ENCODE measurements at places on chromosomes 16 and 17.

DNA sequence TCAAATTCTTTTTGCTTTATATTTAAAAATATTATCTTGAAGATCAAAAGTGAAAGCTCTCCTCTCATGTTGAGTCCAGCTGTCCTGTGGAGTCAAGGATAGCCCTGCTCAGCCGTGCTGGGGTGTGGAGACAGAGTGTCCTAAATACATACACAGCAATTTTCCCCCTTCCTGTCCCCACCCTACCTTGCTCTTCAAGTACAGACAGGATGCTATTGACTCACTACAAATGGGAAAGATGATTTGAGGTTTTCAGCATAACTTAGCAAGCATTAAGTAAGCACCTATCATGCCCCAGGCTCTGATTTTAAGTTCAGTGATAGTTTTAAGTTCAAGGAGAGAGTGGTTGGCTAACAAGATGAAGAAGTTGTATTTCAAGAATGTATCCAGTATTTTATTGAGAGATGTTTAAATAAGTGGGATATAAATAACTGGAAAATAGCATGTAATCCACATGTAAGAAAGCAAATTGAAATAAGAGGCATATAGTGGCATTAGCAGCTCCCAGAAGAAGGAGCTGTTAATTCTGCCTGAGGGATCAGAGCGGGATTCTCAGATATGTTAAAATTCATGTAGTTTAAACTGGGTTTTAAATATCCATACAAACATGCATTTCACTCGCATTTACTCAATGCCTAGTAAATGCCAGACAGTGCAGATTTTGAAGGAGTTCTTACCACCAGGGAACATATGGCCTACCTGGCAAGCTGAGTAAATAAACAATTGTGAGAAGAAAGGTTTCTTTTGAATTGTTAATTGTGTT, 183.5 kb upstream of the ANKFN1 start:
- no peak for DNase-seq

DNA sequence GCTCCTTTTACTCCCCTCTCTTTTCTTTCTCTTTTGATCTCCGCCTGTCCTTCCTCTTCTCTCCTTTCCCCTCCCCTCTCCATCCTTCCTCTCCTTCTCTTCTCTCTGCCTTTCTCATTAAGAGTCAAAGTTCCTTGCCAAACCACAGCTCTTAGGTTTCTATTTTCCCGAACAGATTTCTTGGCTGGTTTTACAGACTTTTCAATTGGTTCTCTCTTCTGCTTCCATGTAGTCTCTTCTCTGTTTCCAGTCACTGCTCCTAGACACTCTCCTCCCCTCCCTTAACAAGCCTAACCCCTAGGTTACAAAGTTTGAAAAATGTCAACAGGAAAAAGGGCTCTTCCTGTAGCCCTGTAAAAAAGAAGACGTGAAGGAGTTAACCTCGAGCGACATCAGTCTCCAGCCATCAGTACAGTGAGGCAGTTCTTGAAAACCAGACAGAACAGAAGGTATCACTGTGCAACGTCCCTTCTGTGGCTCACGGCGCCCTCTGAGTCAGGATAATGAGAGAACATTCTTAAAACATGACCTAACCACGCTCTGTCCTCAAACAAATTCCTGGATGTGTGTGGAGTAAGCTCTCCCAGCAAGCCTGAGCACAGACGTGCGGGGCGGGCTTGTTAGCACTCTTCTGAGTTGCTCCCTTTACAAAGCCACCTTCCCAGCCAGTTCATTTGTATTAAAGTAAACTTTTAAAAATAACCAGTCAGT, 11.6 kb upstream of the MARCHF10 start:
- no peak for DNase-seq

- no peak for DNase-seq
Observed at GRCh38 chr17:65953316-65954147, 238.4 kb downstream of the CEP112 start.

DNA sequence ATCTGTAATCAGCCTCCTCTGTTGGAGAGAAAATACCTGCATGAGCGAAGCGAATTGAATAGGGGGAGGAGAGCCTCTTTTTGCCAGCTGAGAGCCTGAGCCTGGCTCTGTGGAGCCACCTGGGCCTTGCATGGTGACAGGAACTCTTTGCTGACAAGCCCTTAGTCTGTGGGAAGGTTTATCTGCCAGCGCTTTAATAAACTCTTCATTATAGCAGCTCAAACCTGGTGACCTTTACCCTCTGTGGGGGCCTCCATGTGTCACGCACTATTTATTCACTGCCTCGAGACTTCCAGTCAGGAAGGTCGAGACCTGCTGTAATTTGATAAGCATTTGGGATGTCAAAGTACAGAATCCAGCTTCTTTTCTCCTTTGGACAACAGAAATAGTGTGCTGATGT, 282.6 kb downstream of the CBLN1 start:
- no peak for DNase-seq

DNA sequence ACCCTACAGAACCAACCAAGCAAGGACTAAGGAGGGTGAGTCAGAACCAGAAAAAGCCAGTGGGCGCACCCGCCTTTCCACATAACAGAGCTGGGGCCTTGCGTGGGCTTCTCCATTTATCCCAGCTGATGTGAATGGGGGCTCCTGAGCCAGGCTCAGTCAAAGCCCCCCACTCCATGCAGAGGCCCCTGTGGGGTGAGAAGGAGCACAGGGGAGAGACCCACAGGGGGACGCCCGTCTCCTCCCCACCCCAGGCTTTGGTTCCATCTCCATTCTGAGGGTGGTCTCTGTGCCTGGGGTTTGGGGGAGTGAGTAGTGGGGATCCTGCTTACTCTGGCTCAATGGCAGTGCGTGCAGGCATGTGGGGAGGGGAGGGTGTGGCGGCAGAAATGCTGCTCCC, 210.1 kb upstream of the TNRC6C start:
- no peak for DNase-seq

GRCh38 chr16:89034573-89034961, 57.6 kb upstream of the CBFA2T3 start:
- no peak for DNase-seq

DNA sequence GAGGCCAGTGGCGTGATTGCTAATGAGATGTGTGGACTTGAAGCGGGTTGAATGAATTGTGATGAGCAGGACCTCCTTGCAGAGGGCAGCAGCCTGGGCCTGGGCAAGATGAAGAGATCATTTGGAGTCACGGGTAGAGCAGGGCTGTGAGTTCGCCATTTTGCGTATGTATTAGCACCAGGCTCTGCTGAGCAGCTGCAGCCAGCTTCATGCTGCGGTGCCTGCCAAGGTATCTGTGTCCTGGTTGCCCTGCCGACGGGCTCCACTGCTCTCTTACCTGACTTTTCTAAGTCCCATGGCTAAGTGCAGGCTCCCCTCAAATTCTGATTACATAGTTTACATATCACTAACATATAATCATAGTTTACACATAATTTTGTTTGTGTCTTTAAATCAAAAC, 295.7 kb downstream of the SNX29 start:
- DNase-seq: no peak

DNA sequence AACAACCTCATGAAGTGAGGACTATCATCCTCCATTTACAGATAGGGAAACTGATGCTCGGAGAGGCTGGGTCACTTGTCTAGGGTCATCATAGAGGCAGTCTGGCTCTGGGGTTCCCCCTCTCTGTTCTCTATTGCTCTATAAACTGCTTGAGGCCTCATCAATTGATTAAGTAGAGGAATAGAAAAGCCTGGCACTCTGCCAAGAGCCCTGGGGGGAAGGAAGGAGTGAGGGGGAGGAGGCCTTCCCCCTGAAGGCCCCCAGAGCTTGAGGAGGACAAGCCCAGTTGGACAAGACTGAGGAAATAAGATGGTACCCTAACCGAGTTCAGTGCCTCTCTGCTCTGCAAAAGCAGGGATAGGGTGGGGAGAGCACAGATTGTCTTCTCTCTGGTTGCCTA, 21.0 kb downstream of the SDK2 start:
- no peak for DNase-seq

Measured in stimulated activated CD4-positive, alpha-beta T cell treated with anti-CD3 and anti-CD28 coated beads, TNF-alpha, amount 100 ng/mL, for 48 hours (primary cell).